ENCODE measurements at places on chromosomes 12 and 14.
A peak's percentile ranks its signal among the peaks of the same experiment; 100 is the strongest.

- no peak for DNase-seq
Measured at GRCh38 chr14:103880348-103881267, 33.2 kb upstream of the PPP1R13B start.

DNA sequence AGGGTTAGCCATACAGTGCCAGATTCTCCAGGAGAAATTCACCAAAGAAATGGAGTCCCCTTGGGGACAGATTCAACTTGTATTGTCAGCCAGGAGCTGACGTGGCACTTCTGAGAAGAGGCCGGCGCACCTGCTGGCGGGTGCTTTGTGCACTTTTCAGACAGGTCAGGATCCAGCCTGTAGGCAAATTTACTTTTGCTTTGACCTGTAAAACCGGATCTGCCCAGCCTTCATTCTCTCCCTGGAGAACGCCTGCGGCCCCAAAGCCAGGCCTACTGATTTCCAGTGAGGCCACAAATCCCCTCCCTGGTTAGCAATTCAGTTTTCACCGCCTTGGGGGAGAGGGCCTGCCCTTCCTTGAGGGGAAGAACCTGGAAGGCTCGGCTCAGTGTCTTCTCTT, 17.4 kb downstream of the P2RX4 start:
- DNase-seq = no peak

- DNase-seq = peak; percentile 43
Measured at GRCh38 chr12:52615208-52615868, 3.0 kb downstream of the KRT73 start.

- no peak for DNase-seq
Measured at GRCh38 chr12:28872654-28873268, 276.3 kb upstream of the FAR2 start.

- no peak for DNase-seq
Measured at GRCh38 chr12:79295572-79295971, 395.2 kb downstream of the PAWR start.

GRCh38 chr12:74897425-74898211, 312.0 kb downstream of the KCNC2 start:
- no peak for DNase-seq

DNA sequence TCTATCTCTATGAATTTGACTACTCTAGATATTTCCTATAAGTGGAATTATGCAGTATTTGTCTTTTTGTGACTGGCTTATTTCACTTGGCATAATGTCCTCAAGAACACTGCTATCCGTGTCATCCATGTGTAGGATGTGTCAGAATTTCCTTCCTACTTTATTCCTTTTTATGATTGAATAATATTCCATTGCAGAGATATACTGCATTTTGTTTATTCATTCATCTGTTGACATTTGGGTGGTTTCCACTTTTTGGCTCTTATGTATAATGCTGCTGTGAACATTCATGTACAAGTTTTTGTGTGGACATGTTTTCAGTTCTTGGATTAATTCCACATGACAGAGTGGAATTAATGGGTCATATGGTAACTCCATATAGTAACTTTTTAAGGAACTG, 45.7 kb upstream of the ATP2A2 start:
- no peak for DNase-seq

DNA sequence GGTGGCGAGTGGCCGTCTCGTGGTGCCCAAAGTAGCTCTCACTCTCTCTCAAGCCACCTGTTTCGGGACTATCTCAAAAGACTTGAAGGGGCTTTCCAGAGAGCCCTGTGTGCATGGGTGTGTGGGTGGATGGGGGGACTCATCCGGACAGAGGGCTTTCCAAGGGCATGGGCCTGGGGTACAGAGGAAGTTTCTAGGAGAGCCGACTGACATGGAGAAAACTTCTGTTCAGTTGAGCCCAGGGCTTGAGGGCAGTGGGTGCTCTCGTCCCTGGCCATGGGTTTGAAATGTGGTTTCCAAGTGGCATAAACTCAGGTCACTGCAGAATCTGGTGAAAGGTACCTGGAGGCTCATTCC, 47.4 kb upstream of the MEG3 start:
- no peak for DNase-seq

DNA sequence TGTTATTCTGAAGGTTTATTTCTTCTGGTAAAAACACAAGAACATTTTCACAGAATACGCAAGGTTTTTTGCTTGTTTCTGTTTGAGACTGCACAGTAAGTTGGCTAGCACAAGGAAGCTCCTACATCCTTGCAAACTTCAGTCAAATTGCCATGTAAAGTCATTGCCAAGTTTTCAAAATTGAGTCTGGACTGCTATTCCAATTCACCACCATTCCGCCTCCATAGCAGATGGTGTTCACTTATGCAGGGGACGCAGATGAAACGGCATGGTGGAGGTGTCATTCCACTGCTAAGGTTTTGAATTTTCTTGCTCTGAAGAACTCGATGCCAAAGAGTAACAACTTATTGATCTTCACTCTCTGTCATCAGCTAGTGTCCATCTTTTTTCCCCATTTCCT, 303.9 kb upstream of the SYT1 start:
- DNase-seq = no peak

- no peak for DNase-seq
Measured at GRCh38 chr12:119713551-119714031, 45.7 kb downstream of the PRKAB1 start.

DNA sequence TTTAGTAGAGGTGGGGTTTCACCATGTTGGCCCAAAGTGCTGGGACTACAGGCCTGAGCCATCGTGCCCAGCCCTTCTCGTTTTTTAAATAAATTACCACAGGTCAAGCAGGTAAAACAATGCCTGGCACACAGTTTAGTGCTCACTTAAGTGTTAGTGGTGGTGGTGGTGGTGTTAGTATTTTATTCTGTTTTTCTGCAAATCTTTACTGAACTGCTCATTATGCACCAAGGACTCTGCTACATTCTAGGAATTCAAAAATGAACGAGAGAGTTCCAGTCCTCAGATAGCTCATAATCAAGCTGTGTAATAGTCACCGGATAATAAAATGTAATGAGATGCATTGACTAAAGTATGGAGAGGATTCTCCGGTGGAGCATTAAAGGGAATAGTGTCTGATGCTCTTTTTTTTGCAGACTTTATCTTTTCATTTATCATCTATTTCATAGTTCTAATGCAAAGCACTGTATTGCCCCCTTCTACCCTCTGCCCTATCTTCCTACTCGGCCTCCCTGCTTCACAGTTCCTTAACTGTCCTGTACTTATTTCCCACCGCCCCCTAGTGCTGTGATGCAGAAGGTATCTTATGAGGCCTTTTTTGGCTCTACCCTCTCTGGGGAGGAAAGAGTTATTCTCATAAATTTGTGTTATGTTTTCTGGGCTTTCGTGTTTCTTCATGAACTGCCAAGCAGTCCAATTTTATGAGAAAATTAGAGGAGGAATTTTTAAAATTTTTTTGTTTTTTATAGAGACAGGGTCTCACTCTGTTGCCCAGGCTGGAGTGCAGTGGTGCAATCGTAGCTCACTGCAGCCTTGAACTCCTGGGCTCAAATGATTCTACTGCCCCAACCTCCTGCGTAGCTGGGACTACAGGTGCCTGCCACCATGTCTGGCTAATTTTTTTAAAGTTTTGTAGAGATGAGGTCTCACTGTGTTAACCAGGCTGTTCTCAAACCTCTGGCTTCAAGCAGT, 1.0 kb downstream of the ITFG2 start:
- no peak for DNase-seq

GRCh38 chr12:104910196-104910840, 47.8 kb downstream of the SLC41A2 start:
- DNase-seq = no peak

GRCh38 chr14:105952222-105952621, 425.8 kb downstream of the TMEM121 start:
- peak; percentile 54 for DNase-seq

- no peak for DNase-seq
Measured at GRCh38 chr14:24054324-24054641, 2.5 kb downstream of the CARMIL3 start.

GRCh38 chr14:79698298-79698711, 513.0 kb downstream of the DIO2 start:
- no peak for DNase-seq

GRCh38 chr14:94522115-94522724, 13.0 kb upstream of the SERPINA12 start:
- DNase-seq = peak; percentile 54

DNA sequence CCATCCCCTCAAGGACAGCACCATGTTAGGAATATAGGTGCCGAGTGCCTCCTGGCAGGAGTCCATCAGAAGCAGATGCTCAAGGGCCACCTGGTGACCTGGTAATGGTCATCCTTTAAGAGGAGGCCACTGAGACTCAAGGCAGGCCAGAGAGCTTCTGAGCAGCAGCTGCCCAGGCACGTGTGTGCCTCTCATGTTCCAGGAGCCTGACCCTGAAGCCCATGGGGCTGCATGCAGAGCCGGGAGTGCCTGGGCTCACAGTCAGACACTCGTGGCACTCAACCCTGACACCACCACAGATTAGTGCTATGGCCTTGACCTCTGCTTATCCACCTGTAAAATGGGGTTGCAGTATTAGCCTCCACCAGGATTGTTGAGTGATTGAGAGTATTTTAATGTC, 45.6 kb downstream of the C14orf132 start:
- DNase-seq = no peak

- no peak for DNase-seq
Measured at GRCh38 chr12:65705380-65705876, 118.9 kb upstream of the HMGA2 start.

Data from vagina (tissue), 2 donors.